Lung (tissue), 17 donors: ENCODE measurements at places on chromosomes 12 and 14.
A peak's percentile ranks its signal among the peaks of the same experiment; 100 is the strongest.

DNA sequence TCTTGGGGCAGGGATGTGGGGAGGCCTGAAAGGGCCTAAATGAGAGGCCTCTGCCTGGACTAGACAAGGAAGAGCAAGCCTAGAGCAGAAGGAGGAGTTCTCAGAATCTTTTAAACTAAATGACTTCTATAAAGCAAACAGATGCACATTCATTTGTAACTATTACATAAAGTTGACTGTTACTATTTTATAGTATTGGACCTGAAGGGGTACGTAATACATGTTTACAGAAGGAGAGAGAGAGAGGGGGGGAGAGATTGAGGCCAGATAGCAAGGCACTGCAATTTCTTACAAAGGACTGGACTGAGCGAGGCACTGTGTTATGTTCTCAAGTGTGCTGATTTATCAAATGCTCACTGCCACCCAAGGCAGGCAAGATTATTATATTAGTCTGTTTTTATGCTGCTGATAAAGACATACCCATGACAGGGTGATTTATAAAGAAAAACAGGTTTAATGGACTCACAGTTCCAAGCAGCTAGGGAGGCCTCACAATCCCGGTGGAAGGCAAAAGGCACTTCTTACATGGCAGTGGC is 215.8 kb upstream of the NOS1 start:
- DNase-seq, result no peak

DNA sequence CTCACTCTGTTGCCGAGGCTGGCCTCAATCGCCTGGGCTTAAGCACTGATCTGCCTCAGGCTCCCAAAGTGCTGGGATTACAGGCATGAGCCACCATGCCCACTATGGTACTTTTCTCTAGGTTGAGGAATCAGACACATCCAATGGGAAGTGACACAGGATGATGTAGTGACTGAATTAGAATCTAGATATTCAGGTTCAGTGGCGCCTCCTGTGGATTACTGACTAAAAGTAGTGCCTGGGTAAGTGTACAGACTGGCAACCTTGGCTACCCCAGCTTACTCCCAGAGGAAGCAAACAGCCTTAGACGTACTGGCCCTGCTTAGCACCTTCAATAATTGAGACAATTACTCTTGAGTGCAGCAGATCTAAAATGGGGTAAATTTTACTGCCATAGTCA is 22.8 kb downstream of the GALNT8 start:
- DNase-seq, result no peak

DNA sequence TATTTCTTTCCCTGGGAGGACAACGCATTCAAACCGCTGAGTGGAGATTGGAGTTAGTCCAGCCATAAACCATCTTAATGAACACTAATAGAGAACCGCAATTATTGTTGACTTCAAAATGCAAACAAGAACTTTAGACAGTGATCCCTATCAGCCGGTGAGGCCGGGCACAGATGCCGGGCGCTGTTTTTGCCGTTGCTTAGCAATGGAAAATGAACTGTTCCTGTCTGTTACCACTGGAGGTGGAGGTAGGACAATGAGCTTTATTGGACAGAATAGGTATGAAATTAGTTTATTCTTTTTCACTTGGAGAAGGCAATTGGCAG is 216.8 kb downstream of the TTC8 start:
- peak; percentile 76 for DNase-seq

DNA sequence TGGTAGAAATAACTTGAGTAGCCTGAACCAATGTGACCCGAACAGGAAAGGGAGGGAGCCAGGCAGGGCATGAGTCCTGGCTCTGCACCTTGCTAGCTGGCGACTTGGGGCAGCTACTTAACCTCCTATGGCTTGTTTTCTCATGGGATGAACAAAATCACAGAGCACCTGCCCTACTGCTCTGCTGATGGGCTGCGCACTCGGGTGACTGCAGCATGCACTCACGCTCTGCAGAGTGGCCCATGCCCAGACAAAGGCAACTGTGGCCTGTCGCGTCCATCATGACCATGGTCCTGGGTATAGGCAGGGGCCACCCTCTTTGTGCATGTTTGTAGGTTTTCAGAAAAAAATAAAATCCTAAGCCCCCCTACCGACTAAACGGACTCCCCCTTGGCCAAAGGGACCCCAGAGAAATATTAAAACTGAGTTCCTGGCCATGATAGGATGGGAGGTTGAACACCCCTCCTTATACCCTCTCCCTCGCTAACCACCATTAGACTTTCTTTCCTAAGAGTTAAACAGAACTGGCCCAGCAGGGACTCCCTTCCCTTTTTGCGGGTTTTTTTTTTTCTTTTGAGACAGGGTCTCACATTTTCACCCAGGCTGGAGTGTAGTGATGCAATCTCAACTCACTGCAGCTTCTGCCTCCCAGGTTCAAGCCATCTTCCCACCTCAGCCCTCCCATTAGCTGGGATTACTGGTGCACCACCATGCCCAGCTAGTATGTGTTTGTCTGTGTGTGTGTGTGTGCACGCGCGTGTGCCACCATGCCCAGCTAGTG is 32.5 kb downstream of the VWF start:
- DNase-seq, result no peak

DNA sequence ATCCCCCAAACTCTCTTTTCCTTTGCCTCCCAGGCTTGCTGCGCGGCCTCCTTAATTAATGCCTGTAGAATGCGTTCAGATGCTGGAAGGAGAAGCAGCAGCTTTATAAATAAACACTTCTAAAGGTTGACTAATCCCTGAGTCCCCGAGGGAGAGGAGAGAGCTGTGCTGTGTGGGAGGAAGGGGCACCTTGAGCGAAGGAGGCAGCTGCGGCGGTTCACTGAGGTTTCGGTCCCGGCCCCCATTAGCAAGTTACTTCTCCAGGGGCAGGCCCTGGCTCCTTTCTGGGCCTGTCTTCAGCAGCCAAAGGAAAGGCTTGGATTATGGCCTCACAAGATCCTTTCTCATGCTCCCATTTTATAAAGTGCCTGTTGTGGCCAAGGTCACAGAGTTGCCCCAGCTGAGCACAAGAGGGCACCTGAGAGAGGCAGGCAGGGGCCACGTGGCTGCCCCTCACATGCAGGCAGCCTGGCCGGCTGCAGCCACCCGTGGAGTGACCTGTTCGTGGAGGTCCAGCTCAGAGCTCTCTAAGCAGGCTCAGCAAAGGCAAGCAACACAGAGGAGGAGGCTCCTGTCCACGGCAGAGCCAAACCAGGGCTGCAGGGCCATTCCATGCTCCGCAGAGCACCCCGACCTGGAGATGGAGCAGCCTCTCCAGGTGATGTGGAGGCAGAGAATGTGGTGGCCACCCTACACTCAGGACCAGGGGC is 15.0 kb upstream of the CACNA2D4 start:
- DNase-seq, result no peak

DNA sequence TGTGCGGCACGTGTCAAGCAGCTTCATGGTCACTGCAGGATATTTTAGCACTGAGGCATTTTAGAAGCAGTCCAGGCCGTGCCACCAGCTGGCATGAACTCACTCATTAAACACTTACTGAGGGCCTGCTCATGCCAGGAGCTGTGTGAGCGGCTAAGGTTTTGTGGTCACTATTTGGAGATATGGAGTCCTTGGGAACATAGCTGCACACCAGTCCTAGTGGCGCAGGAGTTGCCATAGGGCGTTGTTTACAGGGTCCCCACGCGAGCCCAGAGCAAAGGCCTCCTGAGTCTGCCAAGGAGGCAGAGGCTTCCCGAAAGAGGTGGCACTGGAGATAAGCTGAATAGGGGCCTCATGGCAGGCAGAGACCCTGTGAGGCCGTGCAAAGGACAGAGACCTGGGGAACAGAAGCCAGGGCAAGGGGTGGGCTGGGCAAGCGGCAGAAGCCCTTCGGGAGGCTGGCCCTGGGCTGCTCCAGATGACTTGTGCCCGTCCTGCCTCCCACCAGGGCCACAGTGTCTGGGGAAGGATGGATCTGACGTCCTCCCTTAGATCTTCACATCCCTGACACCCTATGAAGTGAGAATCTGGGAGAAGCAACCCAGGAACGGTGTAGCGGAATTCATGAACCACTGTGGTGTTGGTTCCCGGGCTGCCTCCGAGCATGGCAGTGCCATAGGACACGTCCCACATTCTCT is 38.9 kb downstream of the SFSWAP start:
- DNase-seq, result no peak

GRCh38 chr14:85084344-85084743 is 445.6 kb upstream of the FLRT2 start:
- DNase-seq, result no peak

GRCh38 chr14:58501214-58501816 is 73.8 kb downstream of the KIAA0586 start:
- peak; percentile 87 for DNase-seq

- DNase-seq, result peak; percentile 41
These were observed 169.2 kb upstream of the PLXNC1 start for GRCh38 chr12:93979189-93979588.

GRCh38 chr12:75738486-75738885 is 227.1 kb upstream of the KRR1 start:
- DNase-seq, result no peak

- DNase-seq, result no peak
These were observed 90.7 kb downstream of the APAF1 start for GRCh38 chr12:98735821-98736220.

GRCh38 chr14:34218881-34219280 is 243.2 kb downstream of the SPTSSA start:
- peak; percentile 42 for DNase-seq

DNA sequence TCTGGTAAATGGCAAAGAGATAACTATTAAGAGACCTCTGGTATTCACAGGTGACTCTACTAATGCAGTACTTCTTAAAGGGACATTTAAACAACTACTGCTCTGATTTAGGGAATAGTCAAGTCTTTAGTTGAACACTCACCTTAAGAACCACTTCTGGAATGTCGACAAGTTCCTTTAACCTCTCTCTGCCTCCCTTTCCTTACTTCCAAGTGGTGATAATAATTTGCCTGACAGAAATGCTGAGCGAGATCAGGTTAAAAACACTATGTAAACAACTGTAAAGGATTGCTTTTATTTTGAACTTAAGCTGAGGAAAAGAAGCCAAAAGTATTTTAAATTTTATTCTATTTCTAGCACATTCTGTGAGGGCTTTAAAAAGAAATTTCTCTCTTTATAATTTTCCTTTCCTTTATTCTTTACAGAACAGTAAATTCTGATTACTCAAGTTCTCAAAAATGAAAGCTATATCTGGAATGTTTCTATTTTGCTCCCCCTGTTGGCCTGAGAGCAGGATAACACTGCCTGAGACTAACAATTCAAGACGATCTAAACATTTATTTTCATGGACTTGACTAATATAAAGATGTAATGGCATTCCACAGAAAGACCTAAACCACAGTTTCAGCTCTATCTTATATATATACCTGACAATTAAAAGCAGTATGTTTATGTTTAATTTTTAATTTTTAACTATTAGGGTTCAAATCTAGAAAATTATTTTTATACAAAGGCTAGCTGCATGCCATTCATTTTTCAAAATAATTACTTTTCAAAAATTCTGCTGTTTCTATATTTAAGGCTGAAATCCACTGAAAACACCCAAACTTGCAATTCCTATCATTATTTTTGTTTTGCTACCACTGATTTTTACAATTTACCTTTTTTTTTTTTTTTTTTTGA is 29.2 kb downstream of the ZCCHC8 start:
- no peak for DNase-seq

DNA sequence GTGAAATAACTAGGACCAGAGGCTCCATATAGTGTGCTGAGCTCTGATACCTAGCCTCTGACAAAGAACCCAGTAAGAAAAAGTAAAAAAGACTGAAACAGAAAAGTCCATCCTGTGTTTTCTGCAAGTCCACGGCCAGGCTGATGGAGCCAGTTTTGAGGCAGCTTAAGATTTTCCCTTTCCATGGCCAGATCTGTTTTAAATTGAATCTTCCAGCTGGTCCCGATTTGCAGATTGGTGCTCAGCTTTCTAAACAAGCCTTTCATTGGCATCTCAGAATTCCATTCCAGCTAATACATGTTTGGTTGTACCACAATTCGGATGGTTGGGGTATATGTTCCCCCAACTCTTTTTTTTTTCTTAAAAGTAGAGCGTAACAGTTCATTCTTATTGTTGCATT is 152.0 kb downstream of the DACT1 start:
- DNase-seq, result no peak

- no peak for DNase-seq
These were observed 68.8 kb downstream of the SLCO1A2 start for GRCh38 chr12:21265932-21266331.

DNA sequence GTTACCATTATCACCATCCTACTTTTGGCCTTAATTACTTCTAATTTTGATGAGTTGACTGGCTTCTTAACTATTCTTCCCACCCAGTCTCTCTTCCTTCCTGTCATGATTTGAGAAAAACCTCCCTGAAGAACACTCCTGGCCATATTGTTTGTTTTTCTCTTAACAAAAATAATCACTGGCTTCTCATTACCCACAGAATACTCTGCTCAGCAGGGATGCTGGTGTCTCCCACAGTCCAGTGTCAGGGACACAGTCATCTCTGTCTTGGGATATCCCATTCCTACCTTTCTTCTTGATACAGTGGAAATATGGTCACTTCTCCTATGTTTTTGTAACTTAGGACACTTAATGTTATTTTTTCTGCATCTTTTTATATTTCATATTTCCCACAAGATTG is 103.7 kb downstream of the SRGAP1 start:
- DNase-seq, result no peak

DNA sequence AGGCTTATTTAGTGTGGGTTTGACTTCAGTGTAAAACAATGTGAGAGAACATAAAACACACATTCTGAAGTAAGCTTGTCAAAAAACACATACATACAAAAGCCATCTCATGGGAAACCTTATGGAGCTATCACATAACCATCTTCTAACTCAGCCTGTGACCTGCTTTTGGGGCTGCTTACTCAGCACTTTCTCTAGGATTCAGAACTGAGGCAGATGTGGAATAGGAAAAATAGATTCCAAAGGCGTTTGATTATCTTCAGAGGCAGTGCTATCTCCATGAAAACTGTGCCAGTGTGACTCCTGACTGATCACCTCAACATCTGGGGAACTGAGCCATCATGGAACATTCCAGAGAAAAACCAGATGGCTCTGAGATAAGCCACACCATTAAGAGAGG is 13.5 kb downstream of the HAL start:
- no peak for DNase-seq

DNA sequence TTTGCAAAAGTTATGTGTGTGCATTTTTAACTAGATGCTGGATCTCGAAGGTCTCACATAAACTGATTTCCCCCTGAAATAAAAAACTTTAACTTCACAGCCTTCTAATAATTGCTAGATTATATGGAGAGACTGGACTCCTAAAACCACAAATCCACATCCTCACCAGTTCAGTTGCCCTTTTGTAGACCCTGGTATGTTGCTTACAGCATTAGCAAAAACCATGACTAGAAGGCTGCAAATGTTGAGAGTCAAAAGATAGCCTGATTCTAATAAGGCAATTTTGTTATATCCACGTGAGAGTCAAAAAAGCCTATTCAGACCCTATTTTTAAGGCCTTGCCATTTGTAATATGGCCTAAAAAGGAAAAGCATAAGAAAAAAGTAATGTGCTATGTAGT is 37.4 kb downstream of the RASSF8 start:
- no peak for DNase-seq

- peak; percentile 71 for DNase-seq
These were observed 170.0 kb upstream of the VASH1 start for GRCh38 chr14:76591266-76591665.

DNA sequence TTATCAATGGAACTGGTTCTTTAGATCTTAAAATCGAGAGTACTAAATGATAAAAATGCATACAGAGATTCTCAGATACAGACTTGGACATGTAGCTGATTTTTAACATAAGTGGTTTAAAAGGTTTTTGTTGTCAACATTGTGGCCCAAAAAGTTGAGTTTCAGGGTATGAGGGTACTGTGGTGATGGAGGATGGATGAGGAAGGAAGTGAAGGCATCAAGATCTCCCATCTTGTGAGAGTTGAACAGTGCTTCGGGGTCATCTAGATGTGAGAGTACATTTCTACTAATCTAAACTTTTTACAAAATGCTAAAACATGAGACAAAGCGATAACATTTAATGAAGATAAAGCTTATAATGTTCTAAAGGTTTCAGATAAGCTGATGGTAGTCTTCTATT is 452.6 kb downstream of the PCNX1 start:
- no peak for DNase-seq
